BJ (cell line): ENCODE measurements at places on chromosomes 12 and 14. TPM values are rescaled to one million over a fixed set of nuclear protein-coding genes. Genes with fewer than 3 reads are reported as not detected.

GRCh38 chr14:61620130-61620946 is 75.0 kb upstream of the HIF1A start:
- peak; percentile 83 for DNase-seq

GRCh38 chr14:22556021-22556989 is 32.7 kb downstream of the DAD1 start:
- no peak for DNase-seq

The FGF23 gene
- polyA plus RNA-seq, result not detected in 2 replicates

DNA sequence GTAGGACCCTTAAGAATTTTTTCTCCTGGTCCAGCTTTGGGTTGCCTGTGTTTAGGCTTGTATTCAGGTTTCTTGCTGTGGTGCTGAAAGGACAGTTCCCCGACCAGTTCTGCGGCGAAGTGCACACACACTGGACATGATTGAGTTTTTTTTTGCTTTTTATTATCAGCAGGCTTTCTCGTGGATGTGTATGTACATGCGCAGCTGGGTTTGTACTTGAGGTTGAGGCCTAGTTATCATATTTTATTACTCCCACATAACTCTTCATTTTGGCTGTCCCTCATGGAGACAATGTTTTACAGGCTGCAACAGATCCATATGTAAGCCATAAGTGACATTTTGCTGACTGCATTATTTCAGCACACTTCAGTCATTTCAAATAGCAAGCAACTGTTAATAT is 2.5 kb downstream of the SCN8A start:
- no peak for DNase-seq

DNA sequence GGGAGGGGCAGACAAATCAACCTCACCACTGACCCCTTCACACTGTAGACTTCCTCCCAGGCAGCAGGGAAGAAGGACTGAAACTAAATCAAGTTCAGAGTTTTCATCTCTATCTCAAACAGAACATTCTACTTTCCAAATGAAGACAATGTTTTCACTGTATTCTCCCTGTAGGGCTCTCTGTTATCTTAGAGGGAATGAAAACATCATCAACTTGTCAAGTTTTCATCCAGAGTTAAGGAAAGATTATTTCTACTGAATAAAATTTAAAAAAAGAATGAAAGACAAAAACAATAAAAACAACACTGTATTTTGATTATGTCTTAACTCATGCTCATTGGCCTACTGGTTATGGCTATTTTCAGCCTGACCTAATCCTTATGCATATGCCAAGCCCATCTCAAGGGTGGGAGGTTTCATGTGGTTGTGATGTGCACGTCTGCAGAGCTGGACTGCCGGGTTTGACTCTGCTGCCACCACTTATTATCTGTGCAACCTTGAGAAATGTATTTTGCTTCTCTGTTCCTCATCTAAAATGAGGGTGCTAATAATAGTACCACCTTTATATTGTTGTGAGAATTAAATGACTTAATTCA is 152.0 kb upstream of the AVPR1A start:
- no peak for DNase-seq

- no peak for DNase-seq
These were observed 4.1 kb downstream of the GLRX5 start for GRCh38 chr14:95538801-95539509.

The SLC8B1 gene
- 14.4 and 27.3 TPM in 2 replicates for polyA plus RNA-seq

DNA sequence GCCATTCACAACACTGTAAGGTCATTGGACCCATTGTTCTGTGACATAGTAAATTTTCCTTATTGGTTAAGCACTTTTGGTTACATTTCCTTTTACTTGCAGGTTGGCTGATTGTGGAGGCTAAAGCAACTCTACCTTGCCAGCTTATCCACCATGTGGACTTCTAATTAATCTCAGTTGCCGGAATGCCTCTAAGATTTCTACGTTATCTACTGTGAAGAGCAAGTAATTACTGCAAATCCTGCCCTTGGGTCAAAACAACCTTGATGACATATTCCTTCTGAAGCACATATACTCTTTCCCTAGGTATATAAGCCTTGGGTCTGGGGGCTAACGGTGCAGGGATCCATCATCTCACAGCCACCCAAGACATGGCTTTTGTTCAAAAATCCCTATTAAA is 19.5 kb upstream of the MORN3 start:
- no peak for DNase-seq

The ZDHHC22 gene
- polyA plus RNA-seq, result not detected in 2 replicates

- DNase-seq, result no peak
These were observed 448.5 kb downstream of the BCAT1 start for GRCh38 chr12:24500421-24500820.

DNA sequence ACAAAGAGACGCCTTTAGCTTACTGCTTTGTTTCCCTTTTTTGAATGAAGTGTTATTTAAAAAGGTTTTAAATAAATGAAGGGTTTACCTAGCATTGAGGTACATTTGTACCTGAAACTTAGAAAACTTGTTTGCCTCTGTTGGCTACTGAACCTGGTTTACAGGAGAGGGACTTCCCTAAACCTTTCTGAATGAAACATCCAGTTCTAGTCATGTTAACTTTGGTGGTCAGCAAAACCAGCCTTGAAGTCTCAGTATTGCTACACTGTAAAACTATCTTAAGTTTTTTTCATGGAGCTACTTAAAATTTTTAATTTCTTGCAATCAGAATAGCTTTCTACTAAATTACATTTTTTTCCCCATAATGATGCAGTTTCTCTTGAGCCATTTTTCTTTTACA is 38.2 kb downstream of the RASSF8 start:
- no peak for DNase-seq

DNA sequence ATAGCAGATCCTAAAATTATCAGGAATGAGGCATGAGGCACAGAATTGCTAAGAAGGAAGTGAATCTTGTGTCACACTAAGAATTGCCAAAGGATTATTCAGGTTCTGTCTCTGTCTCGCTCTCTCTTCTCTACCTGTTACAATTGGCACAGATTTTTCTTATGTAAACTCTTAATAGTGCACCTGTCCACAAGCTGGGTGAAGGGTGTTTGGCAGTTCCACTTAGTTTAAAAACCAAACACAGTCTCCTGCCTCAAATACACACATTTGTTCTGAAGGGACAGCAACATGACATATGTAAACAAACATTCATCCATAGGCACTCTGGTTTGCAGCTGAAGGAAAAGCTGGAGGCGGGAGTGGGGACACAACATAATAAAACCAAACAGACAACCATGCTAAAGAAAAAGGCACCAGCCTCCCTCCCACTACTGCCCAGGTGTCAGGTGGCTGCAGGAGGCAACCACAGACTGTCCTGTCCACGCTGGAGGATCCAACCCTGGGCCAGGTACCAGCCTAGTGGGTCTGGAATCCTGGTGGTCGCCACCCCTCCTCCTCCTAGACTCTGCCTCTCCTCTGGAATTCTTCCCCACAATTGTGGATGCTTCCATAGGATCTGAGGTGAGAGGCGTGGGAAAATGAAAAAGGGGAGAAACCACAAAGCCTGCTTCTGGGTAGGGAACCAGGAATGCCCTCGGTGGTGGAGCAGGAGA is 81.2 kb downstream of the TMEM260 start:
- no peak for DNase-seq

- DNase-seq, result no peak
These were observed 69.8 kb downstream of the MAP1LC3B2 start for GRCh38 chr12:116628989-116629388.

- no peak for DNase-seq
These were observed 2.3 kb upstream of the GLIPR1 start for GRCh38 chr12:75478116-75478794.
